Left lung (tissue), 14 donors: ENCODE measurements at places on chromosomes 6 and 20.

DNA sequence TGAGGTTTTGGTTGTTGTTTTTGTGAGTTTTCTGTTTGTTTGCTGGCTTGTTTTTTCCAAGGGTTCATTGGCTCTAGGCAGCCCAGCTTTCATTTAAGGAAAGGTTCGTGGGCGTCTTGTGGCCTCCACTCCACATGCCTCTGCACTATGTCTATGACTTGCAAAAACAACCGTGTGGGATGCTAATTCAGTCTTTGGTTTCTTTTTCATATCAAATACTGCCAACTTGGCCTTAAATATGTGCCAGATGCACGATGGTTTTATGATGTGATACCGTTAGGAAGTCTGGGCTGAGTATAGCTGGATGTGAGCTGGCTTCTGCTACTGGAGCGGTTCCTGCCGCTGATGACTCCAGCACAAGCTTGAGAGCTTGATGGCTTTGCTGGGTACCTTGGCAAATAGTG lies 96.3 kb downstream of the BMP2 start:
- DNase-seq, result no peak

GRCh38 chr6:137811121-137811915 lies 55.7 kb upstream of the TNFAIP3 start:
- peak; percentile 90 for DNase-seq

DNA sequence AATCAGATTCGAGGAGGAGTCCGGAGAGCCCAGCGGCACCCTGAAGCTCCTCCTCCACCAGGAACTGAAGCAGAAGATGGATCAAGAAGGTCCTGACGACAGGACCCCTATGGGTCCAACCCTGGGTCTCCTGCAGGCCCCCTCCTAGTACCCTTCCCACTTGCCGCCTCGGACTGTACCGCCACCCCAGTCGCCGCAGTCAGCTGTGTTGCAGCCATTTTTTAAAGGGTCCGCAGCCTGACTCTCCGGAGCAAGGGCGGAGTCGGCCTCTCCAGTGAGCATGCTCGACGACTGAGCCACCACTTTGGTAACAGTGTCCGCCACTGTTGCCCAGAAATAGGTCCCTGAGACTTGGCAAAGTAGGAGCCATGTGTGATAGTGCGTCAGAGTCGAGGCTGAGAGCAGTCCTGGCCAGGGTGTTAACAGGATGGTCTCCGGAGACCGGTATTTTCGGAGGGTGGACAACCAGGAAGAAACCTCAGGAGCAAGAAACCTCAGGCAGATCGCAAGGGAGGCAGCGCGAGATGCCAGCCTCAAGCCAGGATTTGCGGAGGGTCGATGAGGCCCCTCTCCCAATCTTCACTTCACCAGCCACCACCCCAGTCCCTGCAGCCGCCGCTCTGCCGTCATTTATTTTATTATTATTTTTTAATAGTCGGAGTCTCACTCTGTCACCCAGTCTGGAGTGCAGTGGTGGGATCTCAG lies 294.6 kb upstream of the ZNF337 start:
- no peak for DNase-seq

DNA sequence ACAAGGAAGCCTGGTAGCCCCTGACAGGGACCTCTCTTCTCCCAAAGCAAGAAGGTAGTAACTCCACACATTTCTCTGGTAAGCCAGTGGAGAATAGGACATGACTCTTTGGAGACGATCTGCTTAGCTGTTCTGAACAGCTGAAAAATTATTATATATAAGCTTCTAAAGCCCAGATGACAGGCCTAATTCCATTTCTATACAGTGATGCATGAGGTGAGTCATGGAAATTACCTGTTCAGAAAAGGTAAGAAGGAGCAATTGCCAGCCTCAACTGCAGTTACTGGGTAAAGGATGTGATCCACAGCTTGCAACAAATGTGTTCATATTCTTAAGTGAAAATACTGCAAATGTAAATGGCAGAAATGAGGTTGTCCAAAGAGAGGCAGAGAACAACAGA lies 54.0 kb downstream of the PREP start:
- DNase-seq, result no peak

GRCh38 chr20:44646641-44647274 lies 4.7 kb downstream of the ADA start:
- no peak for DNase-seq

DNA sequence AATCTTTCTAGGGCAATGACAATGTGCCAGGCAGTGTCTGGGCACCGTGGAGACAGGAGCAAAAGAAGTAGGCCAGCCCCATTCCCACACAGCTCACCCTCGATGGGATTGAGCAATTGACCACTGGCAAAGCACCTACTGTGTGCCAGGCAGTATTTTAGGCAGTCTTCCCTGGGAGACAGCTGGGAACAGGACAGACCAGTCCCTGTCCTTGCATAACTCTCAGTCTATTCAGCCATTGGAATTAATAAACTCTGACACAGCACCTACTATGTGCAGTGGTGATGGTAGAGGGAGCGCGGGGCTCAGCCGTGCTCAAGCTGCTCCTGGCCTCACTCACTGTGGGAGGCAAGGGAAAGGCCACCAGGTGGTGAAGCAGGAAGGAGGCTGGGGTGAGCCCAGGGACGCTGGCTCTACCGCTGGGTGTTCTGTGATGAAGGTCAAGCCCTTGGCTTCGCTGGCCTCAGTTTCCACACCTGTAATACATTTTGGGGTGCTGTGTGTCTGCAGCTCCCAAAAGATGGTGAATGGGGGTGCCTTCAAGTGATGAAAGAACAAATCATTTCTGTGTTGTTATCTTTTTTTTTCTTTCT lies 122.3 kb upstream of the PMEPA1 start:
- DNase-seq, result no peak

GRCh38 chr6:49072146-49072545 lies 390.9 kb downstream of the MMUT start:
- DNase-seq, result no peak

DNA sequence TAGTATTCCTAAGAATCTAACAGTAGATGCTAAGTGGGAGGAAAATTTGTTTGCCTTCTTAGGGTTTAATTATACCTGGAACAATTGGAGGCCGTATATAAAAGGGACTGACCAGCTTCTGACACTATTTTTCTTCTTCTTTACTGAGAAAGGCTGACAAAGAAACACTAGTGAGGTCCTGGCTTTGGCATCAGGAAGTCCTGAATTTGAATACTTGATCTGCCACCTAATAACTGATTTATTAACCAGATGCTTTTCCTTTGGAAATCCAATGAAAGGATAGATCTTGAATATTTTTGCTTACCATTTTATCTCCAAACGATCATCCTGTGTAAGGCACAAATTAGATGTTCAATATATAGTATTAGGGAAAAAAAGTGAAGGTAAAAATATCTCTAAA lies 382.5 kb downstream of the CENPW start:
- DNase-seq, result no peak

DNA sequence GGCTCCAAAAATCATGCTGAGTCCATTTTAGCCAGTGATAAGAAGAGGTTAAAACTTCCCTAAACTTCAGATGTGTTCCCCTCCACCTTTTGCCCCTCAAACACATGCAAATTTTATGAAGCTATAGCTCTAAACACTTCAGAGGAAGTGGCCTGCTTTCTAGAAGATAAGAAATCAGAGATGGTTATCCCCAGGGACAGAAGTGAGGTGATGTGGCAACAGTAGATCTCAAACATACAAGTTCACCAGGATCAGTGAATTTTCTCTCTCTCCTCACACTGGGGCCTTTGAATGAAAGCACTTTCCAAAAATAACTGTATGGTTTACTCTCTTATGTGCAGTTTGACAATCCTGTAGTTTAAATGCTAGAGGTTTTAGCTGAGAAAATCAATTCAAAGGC lies 332.0 kb downstream of the BTBD9 start:
- no peak for DNase-seq

- DNase-seq, result peak; percentile 83
These were observed 27.5 kb upstream of the ZBTB22 start for GRCh38 chr6:33344701-33345697.

GRCh38 chr6:126786262-126786661 lies 332.2 kb upstream of the RSPO3 start:
- DNase-seq, result no peak

DNA sequence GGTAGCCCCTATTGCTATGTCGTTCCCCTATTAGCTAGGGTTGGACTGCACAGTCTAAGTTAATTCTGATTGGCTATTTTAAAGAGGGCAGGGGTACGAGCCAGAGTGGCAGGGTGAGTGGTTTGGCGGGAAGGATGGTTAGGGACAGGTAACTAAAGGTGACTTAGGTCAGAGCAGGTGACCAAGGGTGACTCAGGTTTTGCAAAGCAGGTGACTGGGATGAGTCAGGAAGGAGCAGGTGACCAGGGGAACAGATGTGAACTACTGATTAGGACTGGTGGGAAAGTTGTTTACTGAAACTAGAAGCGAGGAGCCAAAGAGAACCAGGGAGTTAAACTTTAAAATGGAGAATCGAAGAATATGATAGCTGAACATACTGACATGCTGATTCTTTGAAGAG lies 295.2 kb downstream of the GJA1 start:
- no peak for DNase-seq
